Pancreas (tissue), 10 donors: ENCODE measurements at places on chromosomes 2 and 18. TPM values are rescaled to one million over a fixed set of nuclear protein-coding genes. Genes with fewer than 3 reads are reported as not detected.

GRCh38 chr2:207258263-207258991 lies 92.7 kb upstream of the KLF7 start:
- DNase-seq: peak; percentile 13

- DNase-seq: no peak
These were observed 68.6 kb downstream of the CCDC138 start for GRCh38 chr2:108855194-108855593.

DNA sequence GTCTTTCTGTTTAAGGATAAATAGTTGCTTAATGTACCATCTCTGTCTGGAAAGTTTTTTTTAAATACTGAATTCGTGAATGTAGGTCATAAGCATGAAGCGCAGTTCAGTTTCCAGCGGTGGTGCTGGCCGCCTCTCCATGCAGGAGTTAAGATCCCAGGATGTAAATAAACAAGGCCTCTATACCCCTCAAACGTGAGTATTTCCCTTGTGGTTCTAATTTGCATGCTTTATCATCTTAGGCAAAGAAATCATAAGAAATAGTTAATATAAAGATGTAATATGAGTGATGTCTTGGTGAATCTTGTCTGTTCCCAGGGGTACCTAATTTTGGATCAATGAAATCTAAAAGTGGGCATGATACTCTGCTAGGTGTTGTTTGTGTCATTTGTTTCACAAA lies 1.5 kb downstream of the NDC80 start:
- DNase-seq: no peak

GRCh38 chr18:49645841-49646351 lies 84.0 kb downstream of the LIPG start:
- no peak for DNase-seq

PLCD4 gene
- total RNA-seq: 0.19 TPM
